Left forelimb (tissue), 1 donor: ENCODE measurements at places on chromosomes 12 and 14.

GRCh38 chr12:110316861-110317260 lies 35.8 kb downstream of the ATP2A2 start:
- DNase-seq, result no peak

- DNase-seq, result no peak
Measured at GRCh38 chr14:52040598-52040997, 28.3 kb downstream of the NID2 start.

GRCh38 chr14:96745500-96746051 lies 51.6 kb upstream of the VRK1 start:
- DNase-seq, result no peak

- DNase-seq, result no peak
Measured at GRCh38 chr12:107718606-107719005, 33.0 kb downstream of the PWP1 start.

GRCh38 chr12:124861492-124861891 lies 2.2 kb downstream of the SCARB1 start:
- peak; percentile 78 for DNase-seq

- no peak for DNase-seq
Measured at GRCh38 chr14:102188187-102188586, 48.5 kb downstream of the WDR20 start.

DNA sequence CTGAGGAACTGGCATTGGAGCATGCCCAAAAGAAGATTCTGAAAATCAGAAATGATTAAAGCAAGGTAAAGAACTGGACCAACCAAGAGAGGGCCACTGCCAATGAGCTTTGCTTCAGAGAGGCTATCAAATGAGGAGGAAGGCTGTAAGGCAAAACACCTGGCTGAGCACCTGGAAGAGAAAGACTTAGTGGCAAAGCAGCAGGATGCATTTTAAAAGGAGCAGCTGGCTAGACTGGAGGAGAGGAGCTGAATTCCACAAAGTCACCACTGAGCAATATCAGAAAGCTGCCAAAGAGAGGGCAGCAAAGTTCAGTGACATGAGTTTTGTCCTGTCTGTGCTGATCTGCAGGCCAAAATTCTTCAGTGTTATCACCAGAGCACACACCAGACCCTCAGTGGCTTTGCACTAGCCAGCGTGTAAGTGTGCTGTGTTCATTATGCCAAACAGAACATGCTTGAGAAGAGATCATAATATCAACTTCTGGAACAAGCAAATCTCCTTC lies 338.7 kb downstream of the TRHDE start:
- DNase-seq, result no peak

GRCh38 chr12:28086521-28087155 lies 103.6 kb upstream of the CCDC91 start:
- DNase-seq, result no peak

DNA sequence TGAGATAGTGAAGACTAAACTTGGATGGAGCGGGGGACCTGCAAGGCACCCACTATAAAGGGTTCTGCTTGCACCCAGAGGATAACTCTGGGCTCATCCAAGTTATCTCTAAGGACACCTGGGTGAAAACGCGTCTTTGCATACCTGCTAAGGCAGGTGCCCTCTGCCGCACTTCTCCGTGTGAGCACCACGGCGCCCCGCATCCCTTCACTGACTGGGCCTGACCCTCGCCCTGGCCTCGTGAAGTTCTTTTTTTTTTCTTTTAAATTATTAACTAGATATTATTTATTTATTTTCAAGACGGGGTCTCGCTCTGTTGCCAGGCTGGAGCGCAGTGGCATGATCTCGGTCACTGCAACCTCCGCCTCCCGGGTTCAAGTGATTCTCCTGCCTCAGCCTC lies 20.0 kb upstream of the APOF start:
- DNase-seq, result no peak

GRCh38 chr12:95836185-95836609 lies 22.6 kb upstream of the SNRPF start:
- no peak for DNase-seq

DNA sequence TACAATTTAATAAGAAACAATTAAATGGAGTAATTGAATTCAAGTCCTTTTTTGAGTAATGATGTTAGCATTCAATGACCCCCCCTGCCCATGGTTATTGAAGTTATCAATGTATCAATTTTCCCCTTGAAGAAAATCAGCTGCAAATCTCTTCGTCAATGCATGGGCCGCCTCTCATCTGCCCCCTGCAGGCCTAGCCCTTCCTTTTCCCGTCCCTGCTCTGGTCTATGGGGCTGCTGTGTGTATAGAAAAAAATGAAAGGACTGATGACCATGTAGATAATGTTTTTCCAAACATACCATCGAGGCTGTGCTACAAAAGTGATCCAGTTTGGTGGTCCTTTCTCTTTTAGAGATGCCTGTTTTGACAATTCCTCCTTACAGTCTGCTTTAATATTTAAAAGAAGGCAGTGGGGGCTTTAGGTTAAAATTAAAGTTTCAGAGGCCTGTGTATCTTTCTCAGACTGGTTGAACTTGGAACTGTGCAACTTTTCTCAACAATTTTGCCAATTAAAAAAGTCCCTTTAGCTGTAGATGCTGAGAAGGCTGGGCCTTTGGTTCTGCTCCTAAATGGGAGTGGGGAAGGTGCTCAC lies 98.4 kb downstream of the APAF1 start:
- no peak for DNase-seq

GRCh38 chr12:15982471-15982870 lies 71.3 kb downstream of the DERA start:
- DNase-seq, result no peak

DNA sequence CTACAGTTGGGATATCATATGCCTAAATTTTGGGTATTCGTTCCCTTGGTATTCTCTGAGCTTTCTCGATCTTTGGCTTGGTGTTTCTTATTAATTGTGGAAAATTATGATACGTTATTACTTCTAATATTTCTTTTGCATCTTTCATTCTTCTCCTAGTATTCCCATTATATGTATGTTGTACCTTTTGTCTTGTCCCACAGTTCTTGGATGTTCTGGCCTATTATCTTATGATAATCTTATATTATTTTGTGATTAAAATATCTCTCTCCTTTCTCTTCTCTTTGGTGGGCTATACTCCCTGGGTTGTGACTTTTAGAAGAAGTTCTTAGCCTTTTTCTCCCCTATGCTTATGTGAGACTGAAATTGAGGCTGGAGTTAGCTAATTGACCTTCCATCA lies 25.2 kb downstream of the PTCSC3 start:
- no peak for DNase-seq

DNA sequence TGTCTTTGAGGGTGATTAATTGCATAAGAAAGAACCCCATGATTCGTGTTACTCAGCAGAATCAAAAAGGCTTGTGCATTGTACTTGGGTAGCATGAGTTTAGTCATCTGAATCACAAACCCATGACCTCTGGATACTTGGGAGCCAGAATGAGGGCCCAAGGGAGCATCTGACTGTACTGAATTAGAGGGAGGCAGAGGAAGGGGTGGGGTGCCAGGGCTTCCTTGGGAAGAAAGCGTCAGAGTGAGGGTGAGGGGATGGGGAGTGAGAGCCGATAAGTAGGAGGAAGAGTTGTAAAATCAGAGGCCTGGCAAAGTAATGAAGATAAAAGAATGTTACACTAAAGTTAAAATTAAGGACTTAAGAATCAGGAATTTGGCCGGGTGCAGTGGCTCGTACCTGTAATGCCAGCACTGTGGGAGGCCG lies 29.8 kb downstream of the GPRC5D start:
- no peak for DNase-seq

DNA sequence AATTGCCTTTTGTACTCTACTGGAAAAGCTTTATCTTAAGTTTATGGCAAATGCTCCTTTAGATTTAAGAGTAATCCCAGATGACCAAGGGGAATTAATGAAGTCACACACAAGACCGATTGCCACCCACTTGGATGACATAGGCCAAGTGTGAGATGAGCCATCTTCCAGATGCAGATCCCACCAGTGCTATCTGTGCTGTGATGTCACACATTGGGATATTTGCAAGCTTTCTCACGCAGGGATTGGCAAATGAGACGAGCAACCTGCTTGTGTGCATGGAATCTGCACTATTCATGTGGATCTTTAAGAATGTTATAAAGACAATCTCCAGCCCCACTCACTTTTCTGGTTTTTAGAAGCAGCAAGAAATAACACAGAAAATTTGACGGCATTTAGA lies 602.1 kb upstream of the TMEM132C start:
- no peak for DNase-seq

- DNase-seq, result no peak
Measured at GRCh38 chr14:78697341-78697740, 527.2 kb downstream of the NRXN3 start.

GRCh38 chr14:68217791-68218340 lies 398.3 kb downstream of the RAD51B start:
- no peak for DNase-seq

DNA sequence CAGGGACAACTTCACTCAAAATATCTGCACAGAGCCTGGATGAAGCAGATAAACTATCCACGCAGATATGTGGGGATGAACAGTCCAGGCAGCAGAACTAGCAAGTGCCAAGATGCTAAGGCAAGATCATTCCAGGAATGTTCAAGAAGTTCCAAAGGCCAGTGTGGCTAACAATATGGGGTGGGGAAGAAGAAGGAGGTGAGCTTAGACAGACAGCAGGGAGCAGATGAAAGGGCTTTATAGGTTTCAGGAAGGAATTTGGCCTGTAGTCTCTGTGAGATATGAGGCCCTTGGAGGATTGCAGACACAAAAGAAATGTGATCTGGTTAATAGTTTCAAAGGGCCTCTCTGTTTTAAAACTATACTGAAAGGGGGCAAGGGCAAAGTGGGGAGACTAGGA lies 63.5 kb upstream of the PPM1H start:
- DNase-seq, result no peak

DNA sequence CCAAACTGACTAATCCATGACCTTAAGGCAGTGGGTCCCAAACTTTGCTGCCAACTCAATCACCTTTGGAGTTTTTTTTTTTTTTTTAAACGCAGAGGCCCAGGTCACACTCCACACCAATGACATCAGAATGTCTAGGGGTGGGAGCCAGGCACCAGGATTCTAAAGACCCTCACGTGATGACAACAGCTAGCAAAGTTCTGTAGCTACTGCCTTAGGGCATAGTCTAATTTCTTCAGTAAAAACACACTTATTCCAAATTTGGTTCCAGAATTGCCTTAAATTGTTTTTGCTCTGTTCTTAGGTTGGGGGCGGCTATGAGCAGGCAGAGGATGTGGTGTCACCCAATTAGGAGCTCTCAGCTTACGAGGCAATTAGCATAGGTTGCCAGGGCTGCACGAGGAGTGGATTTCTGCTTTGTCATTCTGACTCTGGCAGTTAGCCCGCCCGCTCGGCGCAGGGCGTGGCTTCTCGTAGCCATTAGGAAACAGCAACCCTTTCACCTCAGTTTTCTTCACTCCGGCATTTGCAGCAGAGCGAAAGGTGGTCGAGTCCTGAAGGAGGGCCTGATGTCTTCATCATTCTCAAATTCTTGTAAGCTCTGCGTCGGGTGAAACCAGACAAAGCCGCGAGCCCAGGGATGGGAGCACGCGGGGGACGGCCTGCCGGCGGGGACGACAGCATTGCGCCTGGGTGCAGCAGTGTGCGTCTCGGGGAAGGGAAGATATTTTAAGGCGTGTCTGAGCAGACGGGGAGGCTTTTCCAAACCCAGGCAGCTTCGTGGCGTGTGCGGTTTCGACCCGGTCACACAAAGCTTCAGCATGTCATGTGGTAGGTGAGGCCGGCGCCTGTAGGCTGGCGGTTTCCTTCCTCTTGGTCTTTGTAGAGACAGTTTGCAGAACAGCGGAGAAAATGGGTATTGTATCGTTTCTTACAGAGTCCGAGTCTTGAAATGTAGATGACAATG lies 16.7 kb upstream of the EID3 start:
- peak; percentile 91 for DNase-seq

DNA sequence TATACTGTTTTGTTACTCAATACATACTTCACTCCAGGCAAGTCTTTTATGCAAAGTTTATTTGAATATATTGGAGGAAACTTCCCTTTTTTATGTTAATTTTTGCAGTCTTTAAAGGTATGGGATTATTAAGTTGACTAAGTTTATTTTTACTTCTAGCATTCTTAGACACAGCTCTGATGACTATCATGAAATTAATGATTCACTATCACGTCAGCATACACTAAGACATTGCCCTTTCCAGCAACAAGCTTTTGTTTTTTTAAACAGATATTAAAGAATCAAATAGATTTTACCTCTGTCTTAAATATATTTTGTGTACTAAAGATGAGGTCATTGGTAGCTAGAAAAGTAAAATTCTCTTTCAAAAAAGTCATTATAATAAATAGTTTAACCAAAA lies 52.1 kb downstream of the DERA start:
- DNase-seq, result no peak

DNA sequence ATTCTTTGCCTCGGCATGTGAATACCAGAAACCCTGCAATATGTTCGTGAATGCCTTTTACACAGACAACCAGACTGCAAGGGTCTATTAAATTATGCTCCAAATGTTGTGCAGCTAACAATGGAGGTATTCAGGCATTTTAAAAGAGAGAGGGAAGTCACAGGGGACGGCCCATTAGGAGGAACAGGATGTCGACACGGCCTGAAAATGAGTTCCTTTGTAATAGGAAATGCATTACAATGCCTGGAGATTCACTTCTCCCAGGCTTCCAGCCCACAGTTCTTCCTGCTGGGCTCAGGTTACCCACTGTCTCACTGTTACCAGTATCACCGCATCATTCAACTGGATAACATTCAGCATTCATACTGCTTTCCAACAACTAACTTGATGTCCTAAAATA lies 2.5 kb downstream of the DUSP6 start:
- DNase-seq, result no peak

DNA sequence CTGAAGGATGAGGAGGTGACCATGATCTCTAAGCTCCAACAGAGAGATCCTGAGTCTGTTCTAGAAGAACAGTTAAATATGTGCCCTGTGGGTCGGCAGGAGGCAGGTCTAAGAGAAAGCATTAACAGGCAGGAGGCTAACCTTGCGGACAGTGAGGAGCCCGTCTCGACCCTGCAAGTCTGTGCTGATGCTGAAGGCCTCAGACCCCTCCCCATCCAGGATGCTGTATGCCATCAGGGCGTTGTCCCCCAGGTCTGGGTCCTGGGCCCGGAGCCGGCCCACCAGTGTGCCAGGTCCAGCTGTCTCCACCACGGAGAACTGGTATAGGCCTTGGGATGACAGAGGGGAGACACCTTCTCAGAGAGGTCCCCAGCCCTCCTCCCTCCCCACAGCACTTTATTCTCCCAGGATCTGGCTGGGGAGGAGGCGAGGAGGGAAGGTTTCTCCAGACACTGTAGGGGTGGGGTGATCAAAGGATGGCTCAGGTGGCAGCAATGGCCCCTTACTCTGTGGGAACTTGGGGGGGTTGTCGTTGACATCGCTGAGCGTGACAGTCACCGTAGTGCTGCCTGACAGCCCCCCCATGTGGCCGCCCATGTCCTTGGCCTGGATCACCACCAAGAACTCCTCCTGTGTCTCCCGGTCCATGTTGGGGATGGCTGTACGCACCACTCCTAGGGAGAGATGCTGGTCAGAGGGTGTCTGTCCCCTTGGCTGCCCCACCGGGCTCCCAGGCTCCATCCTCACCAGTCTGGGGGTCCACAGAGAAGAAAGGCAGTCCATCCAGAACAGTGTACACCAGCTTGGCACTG lies 3.1 kb downstream of the CDH24 start:
- DNase-seq, result no peak

- no peak for DNase-seq
Measured at GRCh38 chr12:67772267-67773169, 124.0 kb downstream of the DYRK2 start.
